Kidney epithelial cell (primary cell): ENCODE measurements at places on chromosomes 11 and 22. TPM values are rescaled to one million over a fixed set of nuclear protein-coding genes. Genes with fewer than 3 reads are reported as not detected.

Gene DNAJB13
- not detected in 2 replicates for total RNA-seq

Gene KIRREL3
- 1.3 and 1.4 TPM in 2 replicates for total RNA-seq

Gene P2RX3
- not detected in 2 replicates for total RNA-seq

Gene OR5B21
- total RNA-seq: not detected in 2 replicates

GRCh38 chr11:20327377-20327935 lies 36.1 kb upstream of the HTATIP2 start:
- DNase-seq: no peak

DNA sequence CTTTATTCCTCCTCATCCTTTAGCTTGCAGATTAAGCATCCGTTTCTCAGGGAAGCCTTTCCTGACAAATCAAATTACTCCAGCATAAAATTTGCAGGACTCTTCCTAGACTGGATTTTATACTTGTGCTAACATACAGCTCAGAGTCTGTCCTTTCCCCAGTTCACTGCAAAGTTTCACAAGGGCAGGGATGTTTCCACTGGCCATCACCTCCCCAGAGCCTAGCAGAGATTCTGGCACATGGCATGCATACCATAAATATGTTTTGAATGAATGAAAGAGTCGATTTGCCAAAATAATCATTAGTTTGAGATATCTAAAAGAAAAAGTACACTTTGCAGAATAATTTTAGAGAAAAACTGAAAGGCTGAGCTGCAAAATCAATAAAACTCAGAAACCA lies 10.6 kb downstream of the MSANTD4 start:
- DNase-seq: no peak
